ENCODE measurements at places on chromosomes 7 and 10. TPM values are rescaled to one million over a fixed set of nuclear protein-coding genes. Genes with fewer than 3 reads are reported as not detected.
A peak's percentile ranks its signal among the peaks of the same experiment; 100 is the strongest.

DNA sequence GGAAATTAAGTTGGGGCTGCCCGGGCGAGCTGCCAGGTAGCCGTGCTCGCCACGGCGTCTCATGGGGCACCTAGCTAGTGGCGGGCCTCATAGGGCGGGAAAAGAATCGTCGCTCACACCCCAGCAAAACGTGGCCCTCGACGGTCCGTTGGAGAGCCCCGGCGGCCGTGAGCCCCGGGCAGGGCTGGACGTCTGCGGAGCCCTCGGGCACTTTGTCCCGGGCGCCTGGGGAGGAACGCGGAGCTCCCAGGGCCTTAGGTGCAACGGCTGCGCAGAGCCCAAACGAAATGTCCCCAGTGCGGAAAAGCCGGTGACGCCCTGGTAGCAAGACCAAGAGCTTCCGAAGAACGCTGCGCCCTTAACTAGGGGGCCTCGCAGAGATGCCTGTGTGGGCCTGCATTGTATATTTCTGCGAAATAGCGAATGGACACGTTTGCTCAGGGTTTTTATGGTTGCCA is 866 bp upstream of the SFMBT2 start:
- H3K4me3 ChIP-seq = peak overlapping the region; percentile 99
- H3K27ac ChIP-seq = no peak overlapping the region
- H3K27me3 ChIP-seq = peaks cover 21% of the 10 kb centered on the region
- H3K36me3 ChIP-seq = no peaks in the 10 kb centered on the region
- H3K4me1 ChIP-seq = peaks cover 9% of the 10 kb centered on the region
- peak; percentile 34 for DNase-seq

DNA sequence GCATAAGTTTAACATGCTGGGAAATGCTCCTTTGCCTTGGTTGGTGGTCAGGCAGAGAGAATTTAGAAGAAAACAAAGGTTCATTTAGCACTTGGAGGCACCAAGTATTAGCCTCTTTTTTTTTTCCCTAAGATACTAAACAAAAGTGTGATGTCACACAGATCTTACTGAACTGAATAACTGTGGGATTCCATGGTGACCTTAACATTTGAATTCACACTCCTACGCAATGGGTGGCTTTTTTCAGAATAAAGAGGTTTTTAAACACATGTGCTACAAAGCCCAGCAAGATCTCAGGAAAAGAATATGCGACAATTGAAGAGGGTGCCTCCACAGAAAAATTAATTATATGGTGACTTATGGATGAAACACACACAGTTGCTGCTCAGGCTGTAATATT is 133.4 kb upstream of the ABCB5 start:
- H3K36me3 ChIP-seq = peaks cover 3% of the 10 kb centered on the region
- no peak for DNase-seq
- H3K4me1 ChIP-seq = no peaks in the 10 kb centered on the region
- no peaks in the 10 kb centered on the region for H3K27me3 ChIP-seq
- no peak overlapping the region for H3K27ac ChIP-seq
- H3K4me3 ChIP-seq = no peak overlapping the region

DNA sequence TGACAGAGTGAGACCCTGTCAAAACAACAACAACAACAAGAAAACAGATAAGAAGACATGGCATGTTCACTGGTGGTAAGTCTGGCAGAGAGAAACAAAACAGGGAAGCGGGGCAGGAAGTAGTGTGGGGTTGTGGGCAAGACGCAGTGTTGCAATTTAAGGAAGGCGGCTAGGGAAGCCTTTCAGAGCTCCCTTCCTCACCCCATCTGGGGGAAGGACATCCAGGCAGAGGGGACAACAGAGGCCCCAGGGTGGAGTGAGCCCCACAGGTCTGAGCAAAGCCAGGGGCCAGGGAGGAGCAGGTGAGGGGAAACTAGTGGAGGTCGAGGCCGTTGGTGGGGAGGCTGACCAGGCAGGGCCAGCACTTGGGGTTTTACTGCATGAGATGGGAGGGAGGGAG is 16.8 kb downstream of the LAT2 start:
- H3K27me3 ChIP-seq = no peaks in the 10 kb centered on the region
- H3K4me1 ChIP-seq = no peaks in the 10 kb centered on the region
- H3K27ac ChIP-seq = no peak overlapping the region
- no peak for DNase-seq
- H3K36me3 ChIP-seq = no peaks in the 10 kb centered on the region

DNA sequence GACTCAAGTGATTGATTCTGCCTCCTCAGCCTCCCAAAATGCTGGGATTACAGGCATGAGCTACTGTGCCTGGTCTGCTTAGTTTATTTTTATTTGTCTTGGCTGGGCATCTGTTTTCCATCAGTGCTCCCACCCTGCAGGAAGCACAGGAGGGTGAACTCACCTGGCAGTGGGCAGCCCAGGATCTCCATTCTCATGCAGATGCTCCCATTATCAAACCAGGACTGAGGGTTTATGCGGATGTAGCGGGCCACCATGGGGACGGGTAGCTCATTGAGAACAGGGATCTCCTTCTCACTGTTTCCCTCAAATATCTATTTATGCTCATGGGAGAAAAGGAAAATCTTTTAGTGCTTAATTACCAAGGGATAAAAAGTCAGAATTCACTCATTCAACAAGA is 93.8 kb downstream of the CPXM2 start:
- H3K4me3 ChIP-seq = no peak overlapping the region
- H3K27me3 ChIP-seq = peaks cover 2% of the 10 kb centered on the region
- DNase-seq = no peak
- H3K27ac ChIP-seq = no peak overlapping the region

DNA sequence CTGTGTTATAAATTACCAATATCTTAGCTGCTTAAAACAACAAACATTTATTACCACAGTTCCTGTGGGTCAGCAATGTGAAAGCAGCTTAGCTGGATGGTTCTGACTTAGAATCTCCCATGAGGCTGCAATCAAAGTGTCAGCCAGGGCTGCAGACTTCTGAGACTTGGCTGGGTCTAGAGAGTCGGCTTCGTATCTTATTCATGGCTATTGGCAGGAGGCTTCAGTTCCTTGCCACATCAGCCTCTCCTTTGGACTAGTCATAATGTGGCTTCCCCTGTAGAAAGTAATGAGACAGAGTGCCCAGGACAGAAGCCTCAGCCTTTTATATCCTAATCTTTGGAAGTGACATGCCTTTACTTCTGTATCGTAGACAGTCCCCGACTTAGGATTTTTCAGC is 27.3 kb downstream of the RALA start:
- no peaks in the 10 kb centered on the region for H3K36me3 ChIP-seq
- H3K27ac ChIP-seq = no peak overlapping the region
- peaks cover 5% of the 10 kb centered on the region for H3K4me1 ChIP-seq
- DNase-seq = no peak

DNA sequence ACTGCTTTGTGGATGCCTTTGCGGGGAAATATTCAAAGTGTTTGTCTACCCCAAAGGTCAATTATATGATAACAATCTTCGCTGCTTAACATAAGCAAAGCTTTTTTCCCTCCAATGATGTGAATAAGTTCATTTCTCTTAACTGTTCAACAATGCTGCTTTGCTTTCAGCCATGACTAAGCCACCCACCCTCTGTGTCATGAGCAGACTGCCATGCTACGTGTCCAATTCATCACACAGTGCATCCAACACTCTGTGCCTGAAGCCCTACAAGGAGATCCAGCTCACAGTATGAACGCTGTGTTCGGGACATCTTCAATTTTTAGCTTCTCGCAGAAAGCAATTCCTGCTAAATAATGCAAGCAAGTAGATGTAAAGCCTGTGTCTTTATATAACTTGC is 5.7 kb upstream of the TAS2R40 start:
- no peak for DNase-seq
- H3K27ac ChIP-seq = no peak overlapping the region
- peaks cover 16% of the 10 kb centered on the region for H3K4me1 ChIP-seq
- H3K36me3 ChIP-seq = no peaks in the 10 kb centered on the region

DNA sequence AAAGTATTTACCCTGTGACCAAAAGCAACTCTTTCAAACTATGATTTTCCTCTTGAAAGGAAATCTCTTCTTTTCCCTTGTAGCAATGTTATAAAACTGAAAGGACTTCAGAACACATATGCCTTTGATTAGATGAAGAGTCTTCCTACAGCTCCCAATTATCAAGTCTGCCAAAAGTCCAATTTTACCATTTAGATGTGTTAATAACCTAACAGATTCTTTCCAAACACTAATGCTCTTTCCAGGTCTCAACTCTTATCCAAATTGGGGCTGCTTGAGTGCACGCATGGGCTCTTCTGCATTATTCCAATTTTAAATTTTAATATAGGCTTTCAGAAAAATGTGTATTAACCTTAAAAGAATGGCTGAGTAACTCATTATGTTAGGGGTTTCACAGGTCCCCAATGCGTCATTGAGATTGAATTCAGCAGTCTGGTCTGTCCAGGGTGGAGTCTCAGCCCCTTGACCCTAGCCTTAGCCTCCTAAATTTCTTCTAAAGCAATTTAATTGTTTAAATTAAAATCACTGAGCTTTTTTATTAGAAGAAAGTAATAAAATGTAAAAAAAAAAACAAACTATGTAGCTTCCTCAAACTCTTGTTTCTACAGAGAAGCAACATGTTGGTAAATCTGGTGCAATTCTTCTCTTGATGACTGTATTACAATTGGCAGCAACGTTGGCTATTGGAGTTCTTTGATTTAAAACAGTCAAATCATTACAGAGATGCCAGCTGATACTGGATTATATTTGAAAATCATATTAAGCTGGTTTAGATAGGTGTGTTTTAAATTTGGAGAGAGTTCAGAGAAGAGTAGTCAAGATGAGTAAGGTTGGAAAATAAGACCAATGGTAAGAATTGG is 170.4 kb downstream of the DKK1 start:
- no peak overlapping the region for H3K4me3 ChIP-seq
- H3K27me3 ChIP-seq = no peaks in the 10 kb centered on the region
- H3K27ac ChIP-seq = no peak overlapping the region
- no peaks in the 10 kb centered on the region for H3K4me1 ChIP-seq

DNA sequence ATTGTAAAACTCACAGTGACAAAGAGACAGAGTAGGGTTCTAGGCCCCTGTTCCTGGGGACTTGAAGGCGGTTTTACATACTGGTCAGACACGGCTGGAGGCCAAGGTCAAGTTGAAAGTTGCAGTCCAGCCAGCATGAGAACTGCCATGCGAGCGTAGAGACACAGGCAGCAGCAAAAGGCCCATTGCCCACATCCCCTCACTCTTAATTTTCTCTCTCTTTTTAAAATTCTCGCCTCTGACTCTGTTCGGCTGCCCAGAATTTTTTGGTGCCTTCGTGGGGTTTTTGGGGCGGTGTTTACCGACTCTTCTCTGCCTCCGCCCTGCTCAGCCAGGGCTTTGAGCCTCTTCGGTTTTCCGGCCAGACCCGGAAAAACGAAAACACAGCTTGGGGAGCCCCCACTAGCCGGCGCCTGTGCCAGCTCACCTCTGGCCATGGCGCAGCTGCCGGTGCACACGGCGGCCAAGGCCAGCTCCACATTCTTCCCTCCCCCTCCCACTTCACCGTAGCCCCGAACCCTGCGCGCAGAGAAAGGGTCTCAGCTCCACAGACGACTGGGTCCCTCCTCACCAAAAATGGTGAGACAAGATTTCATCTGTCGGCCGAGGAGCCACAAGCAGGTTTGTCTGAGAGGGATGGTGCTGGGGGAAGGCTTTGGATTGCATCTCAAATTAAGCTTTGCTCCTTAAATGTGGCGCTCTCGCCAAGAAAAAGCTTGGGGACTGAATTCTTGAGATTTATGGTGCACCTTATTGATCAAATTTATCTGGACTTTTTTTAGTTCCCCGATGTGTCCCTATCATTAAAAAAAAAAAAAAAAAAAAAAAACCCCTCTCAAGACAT is 2.3 kb upstream of the HOXA13 start:
- H3K4me3 ChIP-seq = no peak overlapping the region
- DNase-seq = no peak
- H3K27ac ChIP-seq = no peak overlapping the region
- no peaks in the 10 kb centered on the region for H3K36me3 ChIP-seq

- no peak overlapping the region for H3K27ac ChIP-seq
- H3K4me3 ChIP-seq = no peak overlapping the region
- H3K36me3 ChIP-seq = no peaks in the 10 kb centered on the region
- no peaks in the 10 kb centered on the region for H3K4me1 ChIP-seq
- no peaks in the 10 kb centered on the region for H3K27me3 ChIP-seq
Measured at GRCh38 chr7:137196648-137197047, 146.9 kb downstream of the PTN start.

GRCh38 chr10:78420946-78421735 is 387.5 kb downstream of the RPS24 start:
- peaks cover 6% of the 10 kb centered on the region for H3K27me3 ChIP-seq
- H3K36me3 ChIP-seq = peaks cover 15% of the 10 kb centered on the region
- H3K4me1 ChIP-seq = peaks cover 3% of the 10 kb centered on the region
- no peak overlapping the region for H3K4me3 ChIP-seq
- no peak for DNase-seq

DNA sequence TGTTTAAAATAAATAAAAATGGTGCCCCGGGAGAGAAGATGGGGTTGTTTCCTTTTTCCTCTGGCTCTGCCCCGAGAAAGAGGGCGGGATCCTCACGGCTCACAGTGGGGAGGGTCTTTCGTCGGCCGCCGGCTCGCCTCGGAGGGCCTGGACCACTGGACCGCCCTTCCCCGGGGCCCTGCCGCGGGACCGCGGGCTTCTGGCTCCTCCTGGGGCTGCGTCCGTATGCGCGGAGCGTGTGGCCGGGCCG is 3.5 kb upstream of the IGF2BP3 start:
- H3K4me1 ChIP-seq = peaks cover 23% of the 10 kb centered on the region
- no peaks in the 10 kb centered on the region for H3K36me3 ChIP-seq
- H3K27me3 ChIP-seq = peaks cover 6% of the 10 kb centered on the region

- no peaks in the 10 kb centered on the region for H3K4me1 ChIP-seq
- no peaks in the 10 kb centered on the region for H3K27me3 ChIP-seq
- H3K27ac ChIP-seq = no peak overlapping the region
- no peaks in the 10 kb centered on the region for H3K36me3 ChIP-seq
- H3K4me3 ChIP-seq = no peak overlapping the region
Measured at GRCh38 chr10:81820418-81820817, 54.6 kb upstream of the NRG3 start.

- H3K27ac ChIP-seq = no peak overlapping the region
- no peaks in the 10 kb centered on the region for H3K4me1 ChIP-seq
- H3K4me3 ChIP-seq = no peak overlapping the region
- H3K27me3 ChIP-seq = no peaks in the 10 kb centered on the region
Measured at GRCh38 chr10:89563861-89564478, 28.6 kb upstream of the SLC16A12 start.

- no peak overlapping the region for H3K27ac ChIP-seq
- no peak for DNase-seq
- peaks cover 4% of the 10 kb centered on the region for H3K4me1 ChIP-seq
- no peaks in the 10 kb centered on the region for H3K36me3 ChIP-seq
Measured at GRCh38 chr10:43304079-43304686, 37.3 kb upstream of the RASGEF1A start.

GRCh38 chr10:67175354-67175753 is 249.5 kb downstream of the LRRTM3 start:
- no peaks in the 10 kb centered on the region for H3K36me3 ChIP-seq
- H3K27me3 ChIP-seq = no peaks in the 10 kb centered on the region
- H3K4me1 ChIP-seq = no peaks in the 10 kb centered on the region
- no peak overlapping the region for H3K27ac ChIP-seq
- no peak for DNase-seq

- H3K27ac ChIP-seq = peak overlapping the region; percentile 74
- H3K27me3 ChIP-seq = peaks cover 22% of the 10 kb centered on the region
- H3K36me3 ChIP-seq = no peaks in the 10 kb centered on the region
- DNase-seq = no peak
- peak overlapping the region; percentile 92 for H3K4me3 ChIP-seq
- H3K4me1 ChIP-seq = peaks cover 43% of the 10 kb centered on the region
Measured at GRCh38 chr10:103853428-103854264, 1.7 kb downstream of the SH3PXD2A start.

Gene FAM25C
- not detected for total RNA-seq

Gene SPDYE1
- not detected for total RNA-seq

Gene TRIP6
- total RNA-seq = 13.1 TPM

Gene CDH23
- 2.0 TPM for total RNA-seq

Gene ERLIN1
- total RNA-seq = 7.6 TPM

Gene FANK1
- total RNA-seq = 0.59 TPM

Gene TLX1
- total RNA-seq = 14.3 TPM

Gene SEMA3C
- 91.3 TPM for total RNA-seq

Gene SPDYE2
- not detected for total RNA-seq

Gene HOXA7
- total RNA-seq = not detected

Gene CYP26C1
- total RNA-seq = 0.10 TPM

Measured in glutamatergic neuron (in vitro differentiated cells).